Esophagus squamous epithelium (tissue), 5 donors: ENCODE measurements at places on chromosomes 1 and 21. TPM values are rescaled to one million over a fixed set of nuclear protein-coding genes. Genes with fewer than 3 reads are reported as not detected.

The SLAMF6 gene
- total RNA-seq = 1.2 TPM

The CFHR2 gene
- not detected for total RNA-seq

The PLCH2 gene
- 34.3 TPM for total RNA-seq

The TFAP2E gene
- total RNA-seq = not detected

The SUMO3 gene
- total RNA-seq = 55.0 TPM

The SRSF4 gene
- 82.6 TPM for total RNA-seq

The FCAMR gene
- total RNA-seq = not detected

The AMY1C gene
- total RNA-seq = not detected

The SPTA1 gene
- total RNA-seq = not detected

The FGR gene
- 3.5 TPM for total RNA-seq

The RNU1-4 gene
- under 0.01 TPM for total RNA-seq

The SLC1A7 gene
- total RNA-seq = 0.57 TPM

The IGFN1 gene
- total RNA-seq = not detected

DNA sequence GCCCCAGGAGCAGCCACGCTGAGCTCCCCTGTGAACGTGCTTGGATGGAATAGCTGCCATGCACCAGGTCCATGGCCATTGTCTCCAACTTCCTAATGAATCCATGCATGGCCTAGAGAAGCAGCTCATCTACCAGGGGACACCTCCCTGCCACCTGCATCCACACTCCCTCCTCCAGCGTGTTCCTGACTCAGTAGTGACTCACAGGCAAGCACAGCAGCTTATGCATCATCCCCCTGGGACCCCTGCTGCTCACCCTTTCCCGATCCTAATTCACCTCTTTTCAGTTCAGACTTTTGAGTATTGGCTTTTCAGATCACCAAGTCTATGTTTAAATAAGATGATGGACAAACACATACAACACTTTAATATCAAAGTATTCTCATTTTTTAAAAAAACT is 39.9 kb upstream of the TADA1 start:
- DNase-seq = no peak
- no peak overlapping the region for H3K27ac ChIP-seq
- H3K4me1 ChIP-seq = peaks cover 1% of the 10 kb centered on the region
- H3K4me3 ChIP-seq = no peak overlapping the region

DNA sequence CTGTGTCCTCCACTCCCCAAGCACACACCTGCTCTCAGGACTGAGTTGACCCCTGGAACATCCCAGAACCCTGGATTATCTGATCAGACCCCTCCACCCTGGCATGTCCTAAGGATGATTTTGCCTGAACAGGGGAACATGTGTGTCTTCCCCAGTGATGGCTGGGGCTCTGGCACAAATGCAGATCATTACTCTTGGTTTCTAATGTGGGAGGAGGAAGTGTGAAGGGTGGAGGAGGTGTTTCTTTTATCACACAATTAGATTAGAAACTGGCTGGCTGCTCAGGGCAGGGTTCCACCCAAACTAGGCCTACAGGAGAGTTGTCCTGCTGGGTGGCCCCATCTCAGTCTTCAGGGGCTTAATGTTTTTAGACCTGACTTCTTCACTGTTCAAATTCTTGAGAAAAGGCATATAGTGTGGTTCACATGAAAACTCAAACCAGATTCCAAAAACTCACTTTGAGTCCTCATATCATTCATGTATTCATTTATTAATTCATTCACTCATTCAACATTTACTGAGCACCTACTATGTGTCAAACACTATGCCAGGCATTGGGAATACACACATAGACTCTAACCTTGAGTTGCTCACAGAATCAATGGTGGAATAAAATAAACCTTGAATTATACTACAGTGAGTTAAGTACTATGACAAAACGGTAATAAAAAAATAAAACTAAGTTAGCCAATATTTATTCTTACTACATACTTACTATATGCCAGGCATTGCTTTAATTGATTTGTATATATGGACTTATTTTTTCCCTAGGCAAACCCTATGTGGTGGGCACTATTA is 221.8 kb upstream of the JUN start:
- no peaks in the 10 kb centered on the region for H3K36me3 ChIP-seq
- H3K27ac ChIP-seq = no peak overlapping the region
- H3K27me3 ChIP-seq = no peaks in the 10 kb centered on the region
- H3K4me3 ChIP-seq = no peak overlapping the region

- no peak overlapping the region for H3K27ac ChIP-seq
- H3K4me1 ChIP-seq = no peaks in the 10 kb centered on the region
- no peak overlapping the region for H3K4me3 ChIP-seq
- no peaks in the 10 kb centered on the region for H3K27me3 ChIP-seq
Measured at GRCh38 chr1:177024623-177025022, 139.9 kb downstream of the ASTN1 start.

GRCh38 chr1:68322096-68322495 is 89.8 kb upstream of the WLS start:
- no peaks in the 10 kb centered on the region for H3K36me3 ChIP-seq
- H3K4me3 ChIP-seq = no peak overlapping the region
- no peaks in the 10 kb centered on the region for H3K4me1 ChIP-seq
- DNase-seq = no peak

DNA sequence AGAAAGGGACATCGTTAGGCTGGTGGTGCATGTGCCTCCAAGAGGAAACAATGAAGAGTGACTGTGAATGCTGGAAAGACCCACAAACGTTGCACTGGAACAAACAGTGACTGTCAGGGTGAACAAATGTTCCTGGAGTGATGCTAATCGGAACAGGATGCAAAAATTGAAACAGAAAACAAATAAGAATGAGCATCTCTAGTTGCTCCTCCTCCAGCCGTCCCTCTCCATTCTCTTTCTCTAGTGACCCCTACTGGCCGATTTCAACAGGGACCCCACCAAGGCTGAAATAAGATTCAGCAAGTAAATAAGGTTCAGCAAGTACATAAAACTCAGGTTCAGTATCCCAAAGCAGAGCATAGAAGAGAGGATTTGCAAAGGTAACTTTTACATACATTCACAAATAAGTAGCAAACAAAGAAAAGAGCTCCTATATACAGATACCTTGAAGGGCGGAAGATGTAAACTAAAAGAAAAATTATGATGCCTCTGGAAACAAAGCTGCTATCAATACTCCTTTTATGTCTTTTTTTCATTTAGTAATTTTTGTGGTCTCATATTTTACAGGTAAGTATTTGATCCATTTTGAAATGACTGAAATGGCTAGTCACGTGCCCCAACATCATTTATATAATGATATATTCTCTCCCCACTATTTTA is 836.1 kb upstream of the ADAMTS5 start:
- no peaks in the 10 kb centered on the region for H3K36me3 ChIP-seq
- no peak for DNase-seq
- no peaks in the 10 kb centered on the region for H3K4me1 ChIP-seq

GRCh38 chr1:15941044-15941840 is 34.7 kb downstream of the ZBTB17 start:
- H3K27ac ChIP-seq = no peak overlapping the region
- peaks cover 24% of the 10 kb centered on the region for H3K4me1 ChIP-seq
- H3K4me3 ChIP-seq = no peak overlapping the region
- H3K27me3 ChIP-seq = no peaks in the 10 kb centered on the region

- no peak overlapping the region for H3K4me3 ChIP-seq
- no peaks in the 10 kb centered on the region for H3K4me1 ChIP-seq
- H3K27me3 ChIP-seq = no peaks in the 10 kb centered on the region
- no peak for DNase-seq
Measured at GRCh38 chr1:94765958-94766357, 54.2 kb upstream of the SLC44A3 start.

- no peak for DNase-seq
- no peaks in the 10 kb centered on the region for H3K36me3 ChIP-seq
- H3K4me3 ChIP-seq = no peak overlapping the region
- H3K4me1 ChIP-seq = peaks cover 58% of the 10 kb centered on the region
- H3K27me3 ChIP-seq = peaks cover 32% of the 10 kb centered on the region
Measured at GRCh38 chr1:46134660-46135331, 2.4 kb upstream of the PIK3R3 start.

DNA sequence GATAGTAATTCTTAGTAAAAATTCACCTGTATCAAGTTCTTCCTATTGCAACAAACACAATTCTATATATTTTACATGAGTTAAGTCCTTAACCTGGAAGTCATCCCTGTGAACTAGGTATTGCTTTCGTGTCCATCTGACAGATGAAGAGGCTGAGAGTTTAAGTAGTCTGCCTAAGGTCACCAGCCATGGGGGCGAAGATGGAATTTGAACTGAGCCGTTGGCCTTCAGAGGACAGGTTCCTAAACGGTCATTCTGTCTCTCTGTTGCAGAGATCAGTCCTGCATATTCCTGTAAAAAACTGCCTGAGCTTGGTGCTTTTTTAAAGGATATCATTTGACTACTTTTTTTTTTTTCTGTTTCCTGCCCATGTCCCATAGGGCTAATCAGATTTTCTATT is 10.2 kb upstream of the POFUT2 start:
- peaks cover 32% of the 10 kb centered on the region for H3K4me1 ChIP-seq
- H3K36me3 ChIP-seq = no peaks in the 10 kb centered on the region
- H3K27me3 ChIP-seq = no peaks in the 10 kb centered on the region
- H3K27ac ChIP-seq = no peak overlapping the region
- H3K4me3 ChIP-seq = no peak overlapping the region

DNA sequence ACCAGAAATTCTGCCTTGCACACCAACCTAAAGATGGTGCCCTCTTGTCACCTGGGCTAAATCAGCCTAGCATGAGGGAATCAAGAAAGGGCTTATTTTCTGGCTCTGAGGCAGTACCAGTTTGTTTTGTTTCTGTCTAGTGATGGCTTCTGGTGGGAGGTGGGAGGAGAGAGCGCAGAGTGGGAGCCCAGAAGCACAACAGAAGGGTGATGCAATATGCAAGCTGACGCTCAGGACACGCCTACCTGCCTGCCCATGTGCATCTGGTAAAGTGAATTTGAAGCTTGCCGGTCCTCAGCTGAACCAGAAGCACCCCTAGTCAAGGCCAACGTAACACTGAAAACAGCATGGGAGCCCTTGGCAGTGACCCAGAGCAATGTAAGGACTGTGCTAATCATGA is 138.4 kb upstream of the TIAM1 start:
- no peaks in the 10 kb centered on the region for H3K36me3 ChIP-seq
- no peak overlapping the region for H3K27ac ChIP-seq
- H3K4me1 ChIP-seq = no peaks in the 10 kb centered on the region
- H3K27me3 ChIP-seq = no peaks in the 10 kb centered on the region
- H3K4me3 ChIP-seq = no peak overlapping the region
- no peak for DNase-seq

GRCh38 chr1:154199563-154199879 is 6.6 kb downstream of the CFAP141 start:
- H3K27ac ChIP-seq = no peak overlapping the region
- no peaks in the 10 kb centered on the region for H3K27me3 ChIP-seq
- no peaks in the 10 kb centered on the region for H3K36me3 ChIP-seq
- peaks cover 20% of the 10 kb centered on the region for H3K4me1 ChIP-seq
- DNase-seq = no peak
- H3K4me3 ChIP-seq = peak overlapping the region; percentile 14

GRCh38 chr1:170309389-170310013 is 163.7 kb downstream of the NTMT2 start:
- no peaks in the 10 kb centered on the region for H3K27me3 ChIP-seq
- no peaks in the 10 kb centered on the region for H3K36me3 ChIP-seq
- no peak for DNase-seq
- H3K4me1 ChIP-seq = no peaks in the 10 kb centered on the region

DNA sequence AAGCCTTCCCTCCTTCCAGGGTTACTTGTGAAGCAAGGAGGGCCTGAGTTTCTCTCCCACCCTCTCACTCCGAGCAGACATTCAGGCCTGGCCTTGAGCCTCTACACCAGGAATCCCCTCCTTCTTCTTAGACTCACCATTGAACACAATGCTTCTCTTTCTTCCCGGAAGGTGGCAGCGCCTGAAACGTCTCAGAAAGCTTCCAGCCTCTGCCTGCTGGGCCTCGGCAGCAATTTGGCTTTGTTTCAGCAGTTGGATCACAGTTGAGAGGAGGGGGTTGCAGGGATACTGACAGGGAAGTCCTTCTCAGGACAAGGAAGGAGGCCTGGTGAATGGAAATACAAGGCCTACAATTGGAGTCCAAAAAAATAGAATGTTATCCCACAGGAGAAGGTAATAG is 6.3 kb downstream of the CLDN8 start:
- H3K27ac ChIP-seq = no peak overlapping the region
- peaks cover 3% of the 10 kb centered on the region for H3K4me1 ChIP-seq
- no peaks in the 10 kb centered on the region for H3K27me3 ChIP-seq
- DNase-seq = no peak

DNA sequence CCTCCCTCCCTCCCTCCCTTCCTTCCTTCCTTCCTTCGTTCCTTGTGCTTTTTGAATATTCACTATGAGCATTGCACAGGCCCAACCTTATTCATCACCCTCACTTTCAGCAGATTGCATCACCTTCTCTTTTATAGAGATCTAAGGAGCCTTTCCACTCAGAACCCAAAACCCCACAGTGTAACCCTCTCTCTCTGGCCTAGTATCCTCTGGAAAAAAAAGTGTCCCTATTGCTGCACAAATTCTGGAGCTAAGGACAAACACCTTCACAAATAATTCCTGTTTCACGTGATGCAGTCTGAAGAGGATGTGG is 25.6 kb downstream of the OR10J5 start:
- no peak for DNase-seq
- H3K27me3 ChIP-seq = no peaks in the 10 kb centered on the region
- H3K4me1 ChIP-seq = no peaks in the 10 kb centered on the region
- H3K27ac ChIP-seq = no peak overlapping the region
- no peaks in the 10 kb centered on the region for H3K36me3 ChIP-seq
- no peak overlapping the region for H3K4me3 ChIP-seq

DNA sequence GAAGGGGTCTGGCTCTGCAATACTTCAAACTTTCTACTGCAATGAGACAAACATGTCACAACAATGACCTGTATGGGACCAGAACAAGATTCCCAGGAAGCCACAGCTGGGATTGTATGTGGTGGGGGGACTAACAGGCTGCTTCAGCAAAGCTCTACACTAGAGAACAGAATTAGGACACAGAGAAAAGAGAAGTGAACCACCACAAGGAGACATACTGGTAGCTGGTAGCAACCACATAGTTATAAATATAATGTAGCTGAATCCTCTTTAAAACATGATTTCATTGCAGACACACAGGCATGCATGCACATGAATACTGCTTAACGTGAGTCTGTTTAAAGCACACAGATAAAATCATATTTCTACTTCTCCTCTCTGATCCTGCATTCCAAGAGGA is 3.5 kb upstream of the ILDR2 start:
- no peak overlapping the region for H3K4me3 ChIP-seq
- H3K4me1 ChIP-seq = peaks cover 8% of the 10 kb centered on the region
- no peak overlapping the region for H3K27ac ChIP-seq
- H3K27me3 ChIP-seq = no peaks in the 10 kb centered on the region
- no peak for DNase-seq

DNA sequence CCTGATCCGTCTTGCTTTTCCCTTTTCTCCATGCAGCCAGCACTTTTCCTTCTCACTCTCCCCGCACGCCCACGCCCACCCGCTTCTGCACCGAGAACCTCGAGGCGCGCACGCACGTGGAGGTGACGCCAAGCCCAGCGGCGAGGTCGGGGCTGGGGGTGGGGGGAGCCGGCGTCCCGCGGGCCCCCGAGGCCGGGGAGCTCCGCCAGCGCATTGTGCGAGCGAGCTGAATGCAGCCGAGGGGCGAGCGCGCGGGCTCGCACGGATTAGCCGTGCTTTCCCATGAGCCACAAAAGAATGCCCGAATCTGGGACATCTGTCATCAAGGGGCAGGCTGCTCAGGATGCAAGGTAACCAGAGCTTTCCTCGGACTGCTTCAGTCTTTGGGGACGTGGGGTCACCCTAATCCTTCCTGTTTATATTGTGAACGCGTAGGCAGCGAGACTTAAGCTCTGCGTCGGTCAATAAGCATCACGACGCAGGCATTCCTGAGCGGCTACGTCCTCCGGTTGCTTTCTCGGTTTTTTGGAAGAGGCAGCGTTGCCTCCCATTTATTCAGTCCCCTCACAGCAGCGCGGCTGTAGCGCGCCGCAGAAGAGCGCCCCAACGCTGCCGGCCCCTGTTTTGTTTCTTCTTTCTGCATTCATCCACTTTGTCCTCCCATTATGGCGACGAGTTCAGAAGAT is 67.3 kb upstream of the AKT3 start:
- DNase-seq = no peak
- peaks cover 44% of the 10 kb centered on the region for H3K27me3 ChIP-seq
- peaks cover 14% of the 10 kb centered on the region for H3K4me1 ChIP-seq
- no peaks in the 10 kb centered on the region for H3K36me3 ChIP-seq
- peak overlapping the region; percentile 43 for H3K4me3 ChIP-seq
